Activated CD4-positive, CD25-positive, alpha-beta regulatory T cell (primary cell): ENCODE measurements at places on chromosomes 1 and 21.

- no peak for DNase-seq
Measured at GRCh38 chr1:20470194-20470593, 15.8 kb downstream of the CAMK2N1 start.

DNA sequence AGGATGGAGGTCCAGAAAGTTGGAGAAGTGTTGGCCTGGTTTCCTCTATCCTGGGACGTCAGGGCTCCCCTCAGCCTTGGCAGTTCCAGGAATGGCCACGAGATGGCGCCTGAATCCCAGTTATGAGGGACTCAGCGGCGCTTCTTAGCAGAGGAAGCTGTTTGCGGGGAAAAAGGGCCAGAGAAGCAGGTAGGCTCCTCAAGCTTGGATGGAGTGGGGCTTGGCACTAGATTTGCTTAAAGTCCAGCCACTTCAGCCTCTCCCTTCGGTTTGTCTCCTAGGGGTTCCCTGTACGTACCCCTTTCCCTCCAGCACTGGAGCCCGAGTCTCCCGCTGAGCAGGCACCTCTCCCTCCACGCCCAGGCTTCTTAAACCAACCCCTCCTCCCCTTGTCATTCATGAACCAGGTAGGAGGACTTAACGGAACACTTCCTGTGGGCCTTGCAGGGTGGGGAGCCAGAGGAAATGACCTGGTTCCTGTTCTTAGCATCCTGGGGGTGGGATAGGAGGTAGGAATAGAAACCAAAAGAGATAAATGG lies 32.0 kb upstream of the TENT5B start:
- peak; percentile 75 for DNase-seq

- DNase-seq: no peak
Measured at GRCh38 chr1:227604446-227604845, 41.1 kb downstream of the ZNF678 start.

DNA sequence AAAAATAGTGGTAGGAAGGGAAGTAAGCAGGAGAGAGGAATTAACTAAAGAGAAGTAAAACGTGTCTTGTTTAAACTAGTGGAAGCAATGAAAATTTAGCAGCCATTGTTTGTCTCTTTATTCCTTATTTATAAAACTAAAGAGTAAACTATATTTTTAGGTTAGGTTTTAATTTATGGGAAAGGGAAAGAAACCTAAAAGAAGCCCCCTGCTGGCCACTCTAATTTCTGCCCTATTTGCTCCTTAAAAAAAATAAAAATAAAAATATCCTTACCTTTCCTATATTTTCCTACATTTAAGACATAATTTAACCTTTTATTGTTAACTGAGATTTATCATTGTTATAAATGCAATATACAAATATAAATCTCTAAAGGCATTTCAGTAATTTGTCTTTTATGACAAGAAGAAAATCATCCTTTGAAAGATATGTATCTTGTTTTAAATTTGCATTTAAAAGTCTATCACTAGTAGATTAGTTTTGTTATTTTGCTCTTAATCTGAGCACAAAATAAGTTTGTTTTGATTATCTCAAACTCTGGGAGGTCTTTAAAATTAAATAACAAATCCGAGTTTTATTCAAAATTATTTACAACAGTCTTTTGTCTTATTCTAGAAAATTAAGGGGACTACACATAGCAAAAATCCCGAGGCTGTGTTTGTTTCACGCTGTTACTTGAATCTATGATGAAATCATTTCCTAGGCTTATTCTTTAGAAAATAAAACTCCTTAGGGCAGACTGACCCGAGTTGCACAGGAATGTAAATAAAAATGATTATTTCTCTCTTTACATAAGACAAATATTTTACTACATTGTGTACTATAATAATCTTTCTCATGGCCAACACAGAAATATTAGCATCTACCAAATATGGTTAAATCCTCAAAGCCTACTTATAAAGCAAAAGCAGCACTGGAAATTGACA lies 201.7 kb downstream of the NRIP1 start:
- no peak for DNase-seq

- DNase-seq: no peak
Measured at GRCh38 chr1:14094611-14095400, 394.8 kb downstream of the PRDM2 start.

DNA sequence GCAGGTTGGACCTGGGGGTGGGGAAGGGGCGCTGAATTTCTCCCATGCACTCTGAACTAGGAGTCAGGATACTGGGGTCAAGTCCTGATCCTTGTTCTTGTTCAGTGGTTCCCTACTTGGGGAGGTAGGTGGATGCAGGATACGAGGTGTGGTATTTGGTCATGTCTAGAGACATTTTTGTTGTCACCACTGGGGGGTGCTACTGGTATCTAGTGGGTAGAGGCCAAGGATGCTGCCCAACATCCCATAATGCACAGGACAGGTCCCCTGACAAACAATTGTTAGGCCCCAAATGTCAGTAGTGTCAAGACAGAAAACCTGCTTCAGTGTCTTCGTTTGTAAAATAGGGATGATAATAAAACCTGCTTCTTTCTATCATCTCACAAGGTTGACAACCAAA lies 259.0 kb upstream of the FOXD3 start:
- no peak for DNase-seq

- no peak for DNase-seq
Measured at GRCh38 chr1:168977618-168978017, 128.9 kb upstream of the ATP1B1 start.

DNA sequence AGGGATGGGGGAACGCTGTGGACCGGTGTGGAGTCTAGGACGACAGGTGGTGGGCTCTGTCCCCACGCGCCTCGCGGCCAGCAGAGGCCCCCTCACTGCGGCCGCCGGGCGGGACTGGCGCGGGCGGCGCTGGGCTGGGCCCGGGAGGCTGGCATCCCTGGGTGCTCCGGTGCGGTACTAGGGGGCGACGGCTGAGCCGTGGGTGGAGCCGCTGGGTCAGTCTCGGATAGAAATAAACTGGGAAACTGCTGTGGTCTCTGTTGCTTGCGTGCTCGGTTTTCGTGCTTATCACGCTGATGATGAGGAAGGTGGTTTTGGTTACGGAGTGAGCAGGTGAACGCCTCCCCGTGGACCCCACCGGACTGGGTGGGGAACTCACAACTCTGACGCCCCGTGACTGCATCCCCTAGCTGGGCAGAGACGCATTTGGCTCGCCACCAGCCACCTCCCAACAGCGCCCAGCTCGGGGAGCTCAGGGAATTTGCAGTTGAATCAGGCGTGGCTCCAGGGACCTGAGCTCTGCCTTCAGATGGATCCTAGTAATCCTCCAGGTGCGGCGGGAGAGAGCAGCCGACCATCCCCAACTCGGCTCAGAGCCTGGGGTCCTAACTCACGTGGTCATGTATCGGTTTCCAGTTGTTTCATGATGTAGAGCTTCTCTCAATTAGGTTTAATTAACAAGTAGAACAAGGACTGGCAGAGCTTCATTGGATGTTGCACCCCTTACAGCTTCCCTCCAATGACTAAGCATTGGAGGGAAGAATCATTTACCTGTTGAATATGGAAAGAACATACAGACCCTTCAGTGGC lies 32.1 kb downstream of the HSD17B7 start:
- no peak for DNase-seq

GRCh38 chr1:155081472-155082300 lies 3.0 kb downstream of the EFNA3 start:
- no peak for DNase-seq

DNA sequence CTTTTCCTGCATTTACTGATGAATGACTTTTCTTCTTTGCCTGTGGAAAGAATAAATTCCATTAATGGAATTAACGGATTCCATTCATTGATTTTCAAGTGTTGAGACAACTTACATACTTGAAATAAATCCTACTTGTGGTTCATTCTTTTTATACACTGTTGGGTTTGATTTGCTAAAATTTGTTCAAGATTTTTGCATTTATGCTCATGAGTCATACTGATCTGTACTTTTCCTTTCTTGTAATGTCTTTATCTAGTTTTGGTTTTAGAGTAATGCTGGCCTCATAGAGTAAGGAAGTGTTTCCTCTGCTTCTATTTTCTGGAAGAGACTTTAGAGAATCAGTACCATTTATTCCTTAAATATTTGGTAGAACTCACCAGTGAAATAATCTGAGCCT lies 14.4 kb downstream of the UROD start:
- DNase-seq: no peak

- no peak for DNase-seq
Measured at GRCh38 chr1:168347630-168348029, 67.0 kb downstream of the TBX19 start.
